ENCODE measurements at places on chromosomes 7 and 10.
A peak's percentile ranks its signal among the peaks of the same experiment; 100 is the strongest.

GRCh38 chr7:6639627-6640026 lies 2.5 kb downstream of the ZNF316 start:
- no peak for DNase-seq

- DNase-seq, result no peak
Observed at GRCh38 chr7:145643981-145644380, 472.6 kb upstream of the CNTNAP2 start.

GRCh38 chr10:110045772-110046171 lies 38.0 kb downstream of the ADD3 start:
- DNase-seq, result no peak

DNA sequence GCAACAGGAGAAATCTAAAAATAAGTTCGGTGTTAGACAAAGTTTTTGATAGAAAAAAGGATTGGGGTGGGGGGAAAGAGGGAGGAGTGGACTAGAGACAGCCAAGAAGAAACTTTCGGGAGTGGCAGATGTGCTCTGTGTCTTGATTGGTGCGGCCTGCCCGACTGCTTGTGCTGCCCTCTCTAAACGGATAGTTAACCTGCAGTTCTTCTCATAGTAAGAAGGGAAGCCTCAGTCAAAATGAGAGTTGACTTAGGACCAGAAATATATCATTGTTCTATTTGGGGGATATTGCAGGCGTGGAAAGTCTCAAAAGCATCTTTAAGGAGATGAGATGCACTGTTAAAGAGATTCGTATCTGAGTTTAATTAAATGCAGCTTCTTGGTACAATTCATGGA lies 39.3 kb downstream of the UBE3C start:
- no peak for DNase-seq

DNA sequence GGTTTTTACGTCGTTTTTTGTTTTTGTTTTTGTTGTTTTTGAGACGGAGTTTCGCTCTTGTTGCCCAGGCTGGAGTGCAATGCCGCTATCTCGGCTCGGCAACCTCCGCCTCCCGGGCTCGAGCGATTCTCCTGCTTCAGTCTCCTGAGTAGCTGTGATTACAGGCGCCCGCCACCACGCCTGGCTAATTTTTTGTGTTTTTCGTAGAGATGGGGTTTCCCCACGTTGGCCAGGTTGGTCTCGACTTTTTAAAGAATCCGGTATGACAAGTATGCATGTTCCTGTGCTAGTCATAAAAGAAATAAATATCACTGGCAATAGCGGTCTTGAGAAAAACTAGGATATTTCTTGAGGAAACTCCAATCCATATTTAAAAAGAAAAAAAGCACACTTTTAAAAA lies 2.7 kb upstream of the ARL4A start:
- DNase-seq, result no peak

- no peak for DNase-seq
Observed at GRCh38 chr10:929960-930624, 1.4 kb downstream of the LARP4B start.

GRCh38 chr7:141071855-141072547 lies 1.9 kb upstream of the TMEM178B start:
- DNase-seq, result peak; percentile 40

GRCh38 chr7:6730343-6730633 lies 23.5 kb upstream of the ZNF12 start:
- no peak for DNase-seq

- no peak for DNase-seq
Observed at GRCh38 chr10:7305053-7305452, 105.8 kb downstream of the SFMBT2 start.

DNA sequence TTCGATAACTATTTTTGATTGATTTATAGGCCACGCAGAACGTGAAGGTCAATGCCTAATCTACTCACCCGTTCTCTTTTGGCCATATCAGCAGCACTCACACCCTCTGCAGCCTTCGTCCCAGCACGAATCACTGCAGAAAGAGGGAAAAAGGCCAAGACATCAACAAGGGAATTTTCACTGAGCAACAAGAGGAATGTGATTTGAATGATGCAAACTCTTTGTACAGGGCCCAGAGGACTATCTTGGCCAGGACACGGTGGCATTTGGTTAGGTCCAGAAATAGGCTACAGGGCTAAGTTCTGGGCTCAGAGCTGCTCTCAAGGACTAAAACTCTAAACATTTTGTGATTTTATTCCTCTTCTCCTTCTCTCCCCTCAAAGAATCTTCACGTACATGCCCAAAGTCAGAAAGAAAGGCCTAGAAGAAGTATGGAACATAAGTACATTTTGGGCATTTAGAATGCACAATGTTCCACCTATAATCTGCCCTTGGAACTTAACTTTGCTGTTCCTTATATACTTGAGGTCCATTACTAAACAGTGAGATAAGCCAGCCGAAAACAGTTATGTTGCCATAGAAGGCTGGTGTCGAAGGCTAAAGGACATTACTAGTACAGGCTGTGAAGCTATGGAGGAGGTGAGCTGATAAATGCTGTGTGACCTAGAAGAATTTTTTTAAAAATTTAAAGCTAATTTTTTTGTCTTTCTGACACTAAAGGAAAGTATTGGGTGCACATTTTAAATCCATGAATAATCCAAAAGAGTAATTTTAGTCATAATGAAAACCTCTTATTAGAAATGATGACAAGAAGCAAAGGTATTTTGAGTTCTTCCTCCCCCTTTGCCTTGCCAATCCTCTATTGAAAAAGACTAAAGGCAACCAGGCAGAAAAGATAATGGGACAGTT lies 20.0 kb downstream of the RBM28 start:
- DNase-seq, result no peak

GRCh38 chr10:46514431-46514861 lies 42.0 kb downstream of the GPRIN2 start:
- DNase-seq, result no peak

GRCh38 chr10:89516149-89516832 lies 19.1 kb downstream of the SLC16A12 start:
- DNase-seq, result no peak

- DNase-seq, result peak; percentile 75
Observed at GRCh38 chr7:95690367-95690947, 81.9 kb upstream of the DYNC1I1 start.

DNA sequence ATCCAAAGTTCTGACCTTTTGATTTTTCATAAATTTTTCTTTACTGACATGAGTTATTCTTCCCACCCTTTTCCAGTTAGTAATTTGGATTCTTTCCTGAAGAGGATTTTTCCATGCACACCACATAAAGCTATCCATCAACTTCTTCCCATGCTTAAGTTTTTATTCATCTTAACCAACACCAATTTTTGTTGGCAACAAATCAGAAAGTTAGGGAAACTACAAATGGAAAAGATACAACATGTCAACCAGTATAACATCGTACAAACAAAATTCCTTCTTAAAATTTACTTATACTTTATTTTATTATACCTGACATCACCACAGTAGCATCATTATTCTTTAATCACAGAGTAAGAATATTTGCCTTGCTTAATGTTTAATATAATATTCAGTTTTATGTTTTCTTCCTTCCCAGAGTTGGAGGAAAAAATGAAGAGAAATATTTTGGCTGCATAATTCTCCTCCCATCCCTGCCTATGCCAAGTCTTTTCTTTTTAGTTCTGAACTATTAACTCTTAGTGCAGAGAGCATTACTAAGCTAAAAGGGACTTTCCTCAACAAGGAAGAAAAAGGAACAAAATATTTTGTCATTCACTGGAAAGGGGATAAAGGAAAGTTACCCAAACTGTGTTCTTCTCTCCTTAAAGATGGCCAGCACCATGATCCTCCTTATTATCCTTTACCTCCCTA lies 67.5 kb upstream of the MEOX2 start:
- DNase-seq, result no peak

DNA sequence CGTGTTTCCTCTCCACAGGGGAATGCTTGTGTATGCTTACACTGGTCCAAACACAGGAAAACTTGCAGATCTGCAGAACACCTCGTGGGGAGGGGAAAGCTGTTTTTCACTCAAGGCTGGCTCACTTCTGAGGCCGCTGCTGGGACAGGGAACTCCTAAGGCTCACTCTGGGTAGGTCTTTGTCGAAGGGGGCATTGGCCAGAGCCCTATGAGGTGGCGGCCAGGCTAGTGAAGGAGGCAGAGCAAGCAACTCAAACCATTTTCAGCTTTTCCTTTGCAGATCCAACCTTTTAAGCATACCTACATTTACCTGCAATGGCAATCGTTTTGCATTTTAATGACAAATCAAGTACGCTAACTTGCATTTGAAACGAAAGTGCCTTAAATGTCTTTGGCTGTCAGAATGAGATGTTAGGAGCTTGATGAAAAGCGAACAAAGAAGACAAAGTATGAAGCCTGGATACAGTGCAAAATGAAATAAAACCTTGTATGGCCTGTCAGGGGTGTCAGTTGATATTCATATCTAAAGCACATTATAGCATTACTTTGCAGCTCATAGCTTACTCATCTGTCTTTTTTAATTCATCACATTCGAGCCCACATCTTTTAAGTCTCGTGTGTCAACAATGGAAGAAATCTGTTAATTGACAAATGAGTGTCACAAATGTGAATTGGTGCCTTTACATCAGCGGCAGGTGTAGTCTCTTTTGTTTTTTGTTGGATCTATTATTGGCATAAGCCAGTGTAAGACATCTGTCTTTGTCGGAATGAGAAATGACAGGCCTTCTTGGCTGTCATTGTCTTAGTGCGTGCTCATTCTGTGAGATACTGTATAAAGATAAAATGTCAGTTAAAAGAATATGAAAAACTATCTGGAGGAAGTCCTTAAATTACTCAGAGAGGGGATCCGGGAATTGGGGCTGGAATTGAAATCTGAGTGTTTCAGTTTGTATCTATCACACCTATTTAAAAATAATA lies 30.5 kb downstream of the LRMDA start:
- no peak for DNase-seq

- no peak for DNase-seq
Observed at GRCh38 chr7:901388-902154, 25.2 kb downstream of the GET4 start.

DNA sequence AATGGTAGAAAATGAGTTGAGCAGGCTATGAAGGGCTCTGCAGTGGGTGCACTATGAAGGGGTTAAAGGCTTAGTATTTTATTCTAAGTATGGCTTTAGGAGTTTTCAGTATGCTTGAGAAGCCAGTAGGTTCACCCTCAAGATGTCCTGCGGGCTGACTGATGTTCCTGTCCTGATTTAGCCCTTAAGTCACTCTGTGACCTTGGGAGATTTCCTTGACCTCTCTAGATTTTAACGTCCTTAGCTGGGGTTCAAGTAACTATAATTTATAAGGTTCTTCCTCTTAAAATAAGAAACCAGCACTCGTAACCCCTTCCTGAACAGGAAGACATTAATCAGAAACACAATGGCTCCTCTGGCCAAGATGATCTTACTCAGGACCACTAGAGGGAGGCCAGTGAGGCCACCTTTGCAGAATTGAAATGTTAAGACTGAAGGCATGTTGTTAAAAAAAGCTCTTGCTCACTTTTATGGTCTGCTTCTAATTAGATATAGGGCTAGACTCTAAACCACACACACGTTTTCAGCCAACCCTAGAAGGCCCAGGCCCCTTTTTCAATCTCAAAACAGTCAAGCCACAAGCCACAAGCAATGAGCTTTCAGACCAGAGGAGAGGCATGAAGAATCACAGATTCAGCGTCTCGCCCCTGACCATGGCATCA lies 41.9 kb downstream of the CDK1 start:
- no peak for DNase-seq

DNA sequence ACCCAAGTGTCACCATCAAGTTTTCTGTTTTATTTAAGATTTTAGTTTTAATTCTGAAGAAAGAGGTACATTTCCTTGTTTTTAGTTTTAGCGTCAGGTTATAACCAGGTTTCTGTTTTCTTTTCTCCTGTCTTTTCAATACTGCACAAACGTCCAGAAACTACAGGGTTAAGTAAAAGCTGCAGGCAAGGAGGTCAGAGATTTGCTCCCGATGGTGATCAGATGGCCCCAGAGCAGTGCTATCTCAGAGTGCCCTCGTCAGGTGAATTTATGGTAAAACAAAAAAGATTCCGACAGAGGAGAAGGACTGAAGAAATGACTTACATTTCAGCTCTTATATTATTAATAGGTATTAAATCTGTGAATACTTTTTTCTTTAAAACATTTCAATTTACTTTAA lies 128.2 kb downstream of the STRA8 start:
- no peak for DNase-seq

DNA sequence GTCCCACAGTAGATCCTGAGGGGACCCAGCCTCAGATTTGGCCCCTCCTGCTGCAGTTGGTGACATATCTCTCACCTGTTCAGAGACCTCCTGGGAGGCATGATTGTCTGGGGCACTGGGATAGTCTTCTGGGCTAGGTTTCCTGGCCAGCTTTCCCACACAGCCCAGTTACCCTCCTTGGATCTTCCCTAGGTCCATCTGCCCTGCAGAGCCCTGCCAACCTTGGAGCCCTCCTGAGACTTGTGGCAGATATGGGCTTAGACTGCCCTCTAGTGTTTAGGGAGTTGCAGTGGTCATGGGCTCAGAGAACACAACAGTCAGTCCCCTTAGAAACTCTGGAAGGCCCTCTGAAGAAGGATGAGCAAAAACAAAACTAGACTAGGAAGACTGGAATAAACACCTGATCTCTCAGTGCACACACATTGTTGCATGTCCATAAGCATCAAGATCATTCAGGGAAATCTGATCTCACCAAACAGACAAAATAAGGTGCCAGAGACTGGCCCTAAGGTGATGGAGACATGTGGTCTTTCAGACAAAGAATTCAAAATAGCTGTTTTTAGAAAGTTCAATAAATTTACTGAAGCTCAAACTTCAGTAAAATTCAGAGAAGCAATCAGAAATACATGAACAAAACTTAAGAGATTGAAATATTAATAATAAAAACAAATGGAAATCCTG lies 324.6 kb downstream of the ATRNL1 start:
- DNase-seq, result peak; percentile 4

Data from NCI-H524 treated with DMSO at 0.1 percent for 48 hours (cell line).